ENCODE measurements at places on chromosomes 12 and 14. TPM values are rescaled to one million over a fixed set of nuclear protein-coding genes. Genes with fewer than 3 reads are reported as not detected.
A peak's percentile ranks its signal among the peaks of the same experiment; 100 is the strongest.

DNA sequence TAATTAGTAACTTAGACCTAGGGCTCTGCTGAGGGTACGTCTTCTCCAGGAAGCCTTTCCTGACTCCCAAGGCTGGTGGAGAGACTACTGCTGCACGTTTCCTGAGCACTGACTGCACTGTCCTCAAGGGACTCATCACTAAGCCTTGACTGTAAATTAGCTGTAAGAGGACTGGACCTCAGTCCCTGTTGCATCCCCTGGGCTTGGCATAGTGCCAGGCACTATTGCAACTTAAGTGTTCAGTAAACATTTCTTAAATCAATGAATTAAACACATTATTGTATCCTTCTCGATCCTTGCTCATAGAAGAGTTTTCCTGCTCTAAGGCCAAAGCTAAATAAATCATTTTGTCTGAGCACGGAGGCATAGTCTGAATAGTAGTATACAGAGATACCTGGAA, 31.9 kb upstream of the IFNG-AS1 start:
- H3K27ac ChIP-seq = no peak overlapping the region
- H3K27me3 ChIP-seq = no peaks in the 10 kb centered on the region
- H3K4me3 ChIP-seq = no peak overlapping the region

DNA sequence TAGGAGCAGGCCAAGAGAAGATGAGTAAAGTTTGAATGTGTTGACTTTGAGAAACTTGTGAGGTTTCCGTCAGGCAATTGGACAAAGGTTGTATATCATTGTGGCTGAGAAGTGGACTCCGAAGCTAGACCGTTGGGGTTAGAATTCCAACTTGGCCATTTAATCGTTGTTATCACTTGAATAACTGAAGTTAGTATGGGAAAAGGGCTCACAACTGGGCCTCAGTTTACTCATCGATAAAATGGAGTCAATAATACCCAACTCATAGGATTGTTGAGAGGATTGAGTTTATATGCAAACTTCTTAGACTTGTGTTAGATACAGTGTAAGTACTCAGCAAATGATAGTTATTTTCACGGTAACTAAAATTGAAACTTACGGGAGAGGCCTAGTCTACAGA, 846 bp downstream of the SLIRP start:
- peak overlapping the region; percentile 76 for H3K4me3 ChIP-seq
- no peaks in the 10 kb centered on the region for H3K36me3 ChIP-seq
- no peak for DNase-seq
- no peak overlapping the region for H3K27ac ChIP-seq
- H3K4me1 ChIP-seq = peaks cover 14% of the 10 kb centered on the region

DNA sequence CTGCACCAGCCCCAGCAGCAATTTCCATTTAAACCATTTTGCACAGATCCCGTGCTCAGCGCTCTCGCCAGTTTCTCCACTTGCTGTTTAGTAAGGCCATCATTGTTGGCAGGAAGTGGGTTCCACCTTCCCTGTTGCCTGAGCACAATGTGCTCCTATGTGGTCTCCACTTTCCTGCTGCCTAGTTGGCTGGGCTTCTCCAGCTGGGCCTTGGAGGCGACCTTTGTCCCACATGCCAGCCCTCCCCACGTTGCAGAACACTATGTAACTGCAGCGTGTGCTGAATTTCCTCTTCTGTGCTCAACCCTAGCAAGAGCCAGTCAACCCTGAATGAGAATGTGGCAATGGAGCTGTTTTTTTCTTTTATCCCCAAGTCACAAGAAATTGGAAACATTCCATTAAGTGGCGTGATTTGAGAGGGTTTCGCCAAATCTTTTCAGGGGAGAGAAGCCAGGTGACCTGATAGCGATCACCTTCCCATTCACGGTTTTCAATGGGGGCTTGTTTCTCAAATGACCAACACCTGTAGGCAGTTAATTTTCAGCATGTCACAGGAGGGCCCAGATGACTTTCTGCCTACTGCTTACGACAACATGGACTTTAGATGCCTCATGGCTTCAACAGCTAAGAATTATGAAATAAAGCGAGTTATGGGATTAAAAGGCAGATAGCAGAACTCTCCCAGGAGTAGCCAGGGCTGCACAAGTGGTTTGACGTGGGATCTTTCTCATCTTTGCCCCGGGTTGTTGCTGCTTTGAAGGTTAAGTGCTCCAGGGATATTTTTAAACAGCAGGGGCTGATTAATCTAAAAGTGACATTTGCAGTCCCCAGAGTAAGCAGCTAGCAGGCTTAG, at the start of gene ACACB:
Gene ACACB, plus strand, starts transcription at position 830 of the 853 bp plus-strand sequence. CDS start 22,819 bp downstream, outside the sequence.
- peak within 1 kb of the TSS; percentile 77 for H3K27ac ChIP-seq
- H3K36me3 ChIP-seq = no peaks in the 10 kb centered on the region
- no peak within 1 kb of the TSS for H3K4me3 ChIP-seq

GRCh38 chr14:60245380-60246177, 3.4 kb upstream of the PPM1A start:
- no peaks in the 10 kb centered on the region for H3K4me1 ChIP-seq
- DNase-seq = no peak
- no peak overlapping the region for H3K27ac ChIP-seq
- no peaks in the 10 kb centered on the region for H3K27me3 ChIP-seq

- H3K27me3 ChIP-seq = no peaks in the 10 kb centered on the region
- H3K4me3 ChIP-seq = no peak overlapping the region
- no peak overlapping the region for H3K27ac ChIP-seq
- DNase-seq = no peak
Observed at GRCh38 chr12:17084831-17085230, 478.9 kb upstream of the LMO3 start.

DNA sequence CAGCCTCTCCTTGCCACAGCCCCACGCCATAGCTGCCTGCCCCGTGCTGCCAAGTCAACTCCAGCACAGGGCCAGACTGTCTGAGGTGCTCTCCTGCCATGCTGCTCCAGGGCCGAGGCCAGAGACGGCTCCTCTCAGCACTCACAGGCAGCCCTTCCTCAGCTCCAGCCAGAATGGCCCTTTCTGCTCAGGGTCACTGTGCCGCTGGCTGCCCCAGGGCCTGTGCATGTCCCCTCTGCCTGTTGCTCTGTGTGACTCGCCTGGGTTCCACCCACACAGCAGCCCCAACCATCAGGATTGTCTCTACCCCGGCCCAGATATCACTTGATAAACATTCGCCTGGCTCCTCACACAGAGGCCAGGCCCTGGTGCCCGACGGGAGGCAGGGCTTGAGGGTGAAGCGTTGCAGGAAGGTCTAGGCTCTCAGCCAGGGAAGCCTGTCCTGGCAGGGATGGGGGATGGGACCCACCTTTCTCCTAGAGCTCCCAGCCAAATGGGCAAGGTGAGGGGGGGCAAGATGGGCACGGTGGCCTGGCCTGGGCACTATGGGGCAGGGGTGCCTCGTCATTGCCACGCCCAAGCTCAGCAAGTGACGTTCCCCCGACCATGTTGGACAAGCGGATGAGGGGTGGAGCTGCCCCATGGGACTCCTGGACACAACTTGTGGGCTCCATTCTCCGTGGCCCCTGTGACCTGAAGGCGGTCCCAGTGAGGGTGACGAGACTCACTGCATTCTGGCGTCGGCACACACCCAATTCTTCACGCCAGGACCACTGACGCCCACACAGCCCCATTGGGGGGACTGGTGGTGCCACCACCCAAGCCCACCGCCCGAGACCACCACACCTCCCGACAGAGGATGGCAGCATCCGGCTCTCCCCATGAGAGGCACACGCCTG, 27.4 kb upstream of the BTBD6 start:
- H3K4me1 ChIP-seq = no peaks in the 10 kb centered on the region
- no peak overlapping the region for H3K4me3 ChIP-seq
- H3K27me3 ChIP-seq = no peaks in the 10 kb centered on the region
- no peak for DNase-seq
- H3K36me3 ChIP-seq = no peaks in the 10 kb centered on the region

DNA sequence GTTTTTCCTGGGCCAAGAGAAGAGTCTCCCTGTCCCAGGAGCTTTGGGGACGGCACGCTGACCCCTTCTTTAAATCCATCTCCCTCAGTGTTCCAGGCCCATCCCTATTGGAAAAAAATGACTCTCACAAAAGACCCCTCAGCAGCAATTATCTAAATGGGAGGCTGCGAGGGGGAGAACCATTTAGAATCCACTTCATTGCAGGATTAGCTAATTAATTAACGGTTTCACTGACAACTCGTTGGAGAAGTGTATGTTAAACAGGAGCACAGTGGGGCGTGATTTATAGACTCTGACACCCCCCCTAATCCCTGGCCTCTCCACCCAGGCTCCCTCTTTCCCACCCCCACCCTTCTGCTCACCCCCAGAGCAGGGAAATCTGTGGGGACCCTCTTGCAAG, 162.8 kb upstream of the LHX5 start:
- H3K27me3 ChIP-seq = no peaks in the 10 kb centered on the region
- no peaks in the 10 kb centered on the region for H3K36me3 ChIP-seq
- no peak overlapping the region for H3K4me3 ChIP-seq
- no peaks in the 10 kb centered on the region for H3K4me1 ChIP-seq

GRCh38 chr12:68803948-68804656, 3.9 kb upstream of the MDM2 start:
- no peaks in the 10 kb centered on the region for H3K27me3 ChIP-seq
- DNase-seq = no peak
- peak overlapping the region; percentile 2 for H3K27ac ChIP-seq
- H3K4me1 ChIP-seq = no peaks in the 10 kb centered on the region

GRCh38 chr14:72793156-72793939, 100.6 kb downstream of the DPF3 start:
- no peak overlapping the region for H3K27ac ChIP-seq
- no peaks in the 10 kb centered on the region for H3K27me3 ChIP-seq

DNA sequence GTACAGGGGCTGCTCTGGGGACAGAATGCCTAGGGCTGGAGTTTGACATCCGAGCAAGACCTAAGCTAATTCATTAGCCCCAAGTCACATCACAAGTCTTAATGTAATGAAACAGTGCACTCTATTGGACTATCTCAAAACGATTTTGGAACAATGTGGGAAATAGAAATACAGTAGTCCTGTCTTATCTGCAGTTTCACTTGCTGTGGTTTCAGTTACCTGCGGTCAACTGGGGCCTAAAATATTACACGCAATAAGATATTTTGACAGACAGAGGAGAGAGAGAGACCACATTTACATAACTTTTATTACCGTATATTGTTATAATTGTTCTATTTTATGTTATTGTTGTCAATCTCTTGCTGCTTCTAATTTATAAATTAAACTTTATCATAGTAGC, 21.1 kb downstream of the MOAP1 start:
- DNase-seq = no peak
- no peaks in the 10 kb centered on the region for H3K36me3 ChIP-seq
- H3K4me3 ChIP-seq = no peak overlapping the region
- no peak overlapping the region for H3K27ac ChIP-seq
- H3K27me3 ChIP-seq = no peaks in the 10 kb centered on the region

DNA sequence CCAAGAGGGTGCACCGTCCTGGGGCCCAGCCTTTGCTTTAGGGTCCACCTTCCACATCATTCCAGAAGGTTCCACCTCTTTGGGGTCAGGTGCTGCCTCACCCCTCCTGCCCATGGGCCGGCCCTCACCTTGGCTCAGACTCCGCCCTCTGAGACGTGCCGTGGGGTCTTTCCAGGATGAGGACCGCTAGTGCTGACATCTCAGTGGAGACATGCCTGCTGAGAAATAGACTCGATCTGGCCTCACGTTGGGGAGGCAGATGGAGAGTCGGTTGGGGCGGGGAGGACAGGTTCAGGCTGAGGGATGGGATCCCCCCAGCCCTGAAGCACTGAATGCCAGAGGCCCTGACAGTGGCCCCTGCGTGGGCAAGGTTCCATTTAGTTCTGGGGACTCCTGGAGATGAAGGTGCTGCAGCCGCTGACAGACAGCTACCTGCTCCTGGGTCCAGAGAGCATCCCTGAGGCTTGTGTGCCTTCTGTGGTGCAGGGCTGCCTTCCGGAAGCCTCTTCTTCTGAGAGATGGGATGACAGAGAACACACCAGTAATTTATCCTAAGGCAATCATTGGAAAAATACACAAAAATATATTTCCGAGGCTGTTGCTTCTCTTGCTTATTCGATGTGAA, 185.3 kb downstream of the KIF26A start:
- no peaks in the 10 kb centered on the region for H3K27me3 ChIP-seq
- H3K4me3 ChIP-seq = no peak overlapping the region
- no peaks in the 10 kb centered on the region for H3K36me3 ChIP-seq
- no peaks in the 10 kb centered on the region for H3K4me1 ChIP-seq

DNA sequence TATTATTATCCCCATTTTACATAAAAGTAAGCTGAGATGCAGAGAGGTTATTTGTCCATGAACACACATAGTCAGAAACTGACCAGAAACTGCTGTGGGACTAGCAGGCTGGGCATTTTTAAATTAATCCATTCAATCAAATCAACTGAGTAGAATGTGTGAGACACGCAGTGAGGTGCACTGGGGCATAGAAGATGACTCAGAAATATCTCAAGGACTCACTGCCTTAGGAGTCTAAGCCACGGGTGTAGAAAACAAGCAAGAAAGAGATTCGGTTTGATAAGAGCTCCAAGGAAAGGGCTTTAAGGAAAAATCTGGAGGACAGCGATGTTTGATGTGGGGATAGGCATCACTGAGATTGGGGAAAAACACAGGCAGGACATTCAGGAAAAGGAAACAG, 127.8 kb downstream of the ANO2 start:
- no peak overlapping the region for H3K27ac ChIP-seq
- H3K27me3 ChIP-seq = no peaks in the 10 kb centered on the region
- no peak for DNase-seq
- no peaks in the 10 kb centered on the region for H3K4me1 ChIP-seq
- H3K36me3 ChIP-seq = no peaks in the 10 kb centered on the region

DNA sequence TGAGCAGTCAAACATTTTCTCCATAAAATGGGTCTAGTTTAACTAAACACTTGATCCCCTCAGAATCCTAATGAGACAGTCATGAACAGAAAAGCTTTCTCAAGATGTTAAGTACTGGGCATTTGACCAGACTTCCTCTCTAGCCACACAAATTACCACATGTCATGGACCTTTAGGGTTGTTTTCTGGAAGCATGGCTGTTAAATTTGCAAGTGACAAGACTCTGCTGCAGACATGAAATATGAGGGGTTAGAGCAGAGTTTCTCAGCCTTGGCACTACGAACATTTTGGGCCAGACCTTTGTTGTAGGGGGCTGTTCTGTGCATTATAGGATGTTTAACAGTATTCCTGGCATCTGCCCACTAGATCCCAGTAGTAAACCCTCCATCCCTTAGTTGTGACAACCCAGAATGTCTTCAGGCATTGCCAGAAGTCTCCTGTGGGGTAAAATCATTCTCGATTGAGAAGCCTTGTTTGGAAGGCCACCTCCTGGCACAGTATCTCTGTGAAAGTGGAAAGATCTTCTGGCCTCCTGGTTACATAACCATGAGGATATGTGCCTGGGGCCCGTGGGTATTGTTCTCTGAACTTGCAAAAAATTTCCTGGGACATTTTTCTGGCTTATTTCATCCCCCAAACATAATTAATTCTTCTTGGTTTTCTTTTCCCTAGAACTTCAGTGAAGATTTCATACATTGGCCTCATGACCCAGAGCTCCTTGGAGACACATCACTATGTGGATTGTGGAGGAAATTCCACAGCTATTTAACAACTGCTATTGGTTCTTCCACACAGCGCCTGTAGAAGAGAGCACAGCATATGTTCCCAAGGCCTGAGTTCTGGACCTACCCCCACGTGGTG, 4.3 kb downstream of the TMEM106C start:
- peak overlapping the region; percentile 57 for H3K27ac ChIP-seq
- H3K4me3 ChIP-seq = no peak overlapping the region
- no peaks in the 10 kb centered on the region for H3K4me1 ChIP-seq
- DNase-seq = no peak
- H3K27me3 ChIP-seq = no peaks in the 10 kb centered on the region

- DNase-seq = no peak
- no peak overlapping the region for H3K4me3 ChIP-seq
- no peaks in the 10 kb centered on the region for H3K36me3 ChIP-seq
- H3K27ac ChIP-seq = peak overlapping the region; percentile 54
- peaks cover 8% of the 10 kb centered on the region for H3K4me1 ChIP-seq
Observed at GRCh38 chr14:81311141-81311540, 89.0 kb downstream of the STON2 start.

Gene GRIP1
- total RNA-seq = 2.9 TPM

Gene SLC2A14
- total RNA-seq = not detected

Gene OLR1
- total RNA-seq = 17.1 TPM

Gene DPPA3
- total RNA-seq = not detected

Gene P2RX2
- total RNA-seq = 0.48 TPM

Gene SIX6
- not detected for total RNA-seq

Gene ADGRD1
- 11.6 TPM for total RNA-seq
